Osteoblast (primary cell): ENCODE measurements at places on chromosomes 5 and 9. TPM values are rescaled to one million over a fixed set of nuclear protein-coding genes. Genes with fewer than 3 reads are reported as not detected.
A peak's percentile ranks its signal among the peaks of the same experiment; 100 is the strongest.

Gene GDF9
- 0.29 and 0.36 TPM in 2 replicates for total RNA-seq

Gene FGD3
- under 0.01 TPM in 1 of 2 replicates, not detected in the other for total RNA-seq

DNA sequence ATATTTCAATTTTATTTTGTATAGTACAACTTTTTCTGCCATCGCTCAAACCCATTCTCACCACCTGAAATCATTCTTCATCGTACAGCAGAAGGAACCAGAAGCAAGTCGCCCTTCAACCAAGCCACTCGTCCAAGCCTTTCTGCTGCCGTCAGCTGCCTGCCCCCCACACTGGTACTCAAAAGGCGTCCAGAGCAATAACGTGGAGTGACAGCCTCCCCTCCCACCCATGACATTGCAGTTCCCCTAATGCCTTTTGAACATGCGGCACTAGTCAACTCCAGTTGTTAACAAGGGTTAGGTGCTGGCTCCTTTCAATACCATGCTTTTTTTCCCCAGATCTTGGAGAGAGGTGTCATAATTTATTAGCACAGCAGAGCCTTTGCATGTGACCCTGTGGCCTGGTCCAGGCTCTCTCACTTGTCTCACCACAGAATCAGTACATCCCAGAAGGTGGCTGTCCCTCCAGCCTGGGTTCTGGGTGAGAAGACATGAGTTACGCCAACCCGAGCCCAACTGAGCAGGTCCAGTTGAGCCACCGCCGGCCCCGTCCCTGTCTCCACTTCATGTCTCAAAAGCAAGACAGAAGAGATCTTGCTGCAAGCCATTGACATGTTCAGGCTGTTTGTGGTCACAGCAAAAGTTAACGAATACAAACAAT is 20.4 kb upstream of the MED10 start:
- no peak for DNase-seq
- H3K27me3 ChIP-seq: peaks cover 5% of the 10 kb centered on the region
- H3K27ac ChIP-seq: no peak overlapping the region

Gene RNF20
- total RNA-seq: 26.2 and 29.0 TPM in 2 replicates

GRCh38 chr9:38700695-38701094 is 19.2 kb downstream of the FAM240B start:
- H3K4me3 ChIP-seq: no peak overlapping the region
- H3K27ac ChIP-seq: no peak overlapping the region
- no peak for DNase-seq
- no peaks in the 10 kb centered on the region for H3K27me3 ChIP-seq
- no peaks in the 10 kb centered on the region for H3K36me3 ChIP-seq

Gene SNCAIP
- total RNA-seq: 6.2 and 8.0 TPM in 2 replicates

- DNase-seq: no peak
- H3K4me1 ChIP-seq: peaks cover 3% of the 10 kb centered on the region
- no peaks in the 10 kb centered on the region for H3K27me3 ChIP-seq
- peaks cover 31% of the 10 kb centered on the region for H3K36me3 ChIP-seq
Measured at GRCh38 chr5:180792287-180792964, 10.2 kb downstream of the MGAT1 start.

- DNase-seq: no peak
- no peak overlapping the region for H3K27ac ChIP-seq
- no peak overlapping the region for H3K4me3 ChIP-seq
- no peaks in the 10 kb centered on the region for H3K4me1 ChIP-seq
Measured at GRCh38 chr5:175317872-175318271, 126.1 kb downstream of the DRD1 start.

GRCh38 chr9:21155501-21155900 is 11.0 kb downstream of the IFNA21 start:
- H3K4me1 ChIP-seq: peaks cover 9% of the 10 kb centered on the region
- no peaks in the 10 kb centered on the region for H3K36me3 ChIP-seq
- no peak for DNase-seq
- no peak overlapping the region for H3K4me3 ChIP-seq

DNA sequence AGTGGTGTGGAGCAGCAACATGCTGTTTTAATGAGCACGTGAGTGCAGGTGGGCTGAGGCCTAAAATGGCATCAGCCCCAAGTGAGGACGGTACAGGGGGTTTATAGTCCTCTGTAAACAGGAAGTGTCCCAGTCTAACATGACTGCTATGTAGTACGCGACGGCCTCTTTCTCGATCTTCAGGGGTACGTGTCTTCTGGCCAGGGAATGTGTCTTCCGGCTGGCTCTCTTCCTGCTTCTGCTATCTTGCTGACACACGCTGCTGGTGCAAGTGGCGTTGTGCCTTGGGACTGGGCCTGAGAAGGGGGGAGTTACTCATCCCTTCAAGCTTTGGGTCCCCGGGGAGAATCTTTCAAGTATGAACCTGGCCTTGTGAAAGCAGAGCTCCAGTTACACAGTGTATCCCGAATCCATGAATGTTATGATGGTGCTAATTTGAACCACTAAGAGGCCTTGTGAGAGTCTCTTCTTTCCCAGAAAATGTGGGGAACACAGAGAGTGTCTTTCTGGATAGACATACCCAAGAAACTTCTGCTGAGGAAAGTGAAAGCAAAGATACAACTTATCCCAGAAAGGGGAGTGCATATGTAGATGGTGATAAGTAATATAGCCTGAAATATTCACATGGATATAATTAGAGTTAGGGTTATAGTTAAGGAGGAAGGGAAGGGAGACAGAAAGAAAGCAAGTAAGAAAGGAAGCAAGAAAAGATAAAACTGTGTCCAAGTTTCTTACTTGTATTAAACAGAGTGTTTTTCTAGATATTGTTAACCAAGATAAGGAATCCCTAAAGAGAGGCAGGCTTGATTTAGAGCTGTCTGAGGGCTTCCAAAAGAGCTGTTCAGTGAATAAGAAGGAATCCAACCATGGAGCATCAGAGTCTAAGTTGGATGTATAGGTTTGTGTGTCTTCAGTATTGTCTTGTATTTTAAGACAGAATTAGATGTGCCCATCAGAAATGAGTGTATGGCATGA is 35.5 kb upstream of the ANXA2R start:
- H3K4me1 ChIP-seq: peaks cover 16% of the 10 kb centered on the region
- H3K4me3 ChIP-seq: no peak overlapping the region
- H3K36me3 ChIP-seq: peaks cover 22% of the 10 kb centered on the region
- peak overlapping the region; percentile 17 for H3K27ac ChIP-seq
- no peaks in the 10 kb centered on the region for H3K27me3 ChIP-seq

Gene EQTN
- not detected in 2 replicates for total RNA-seq

Gene SPAAR
- total RNA-seq: 0.29 and 0.72 TPM in 2 replicates

Gene GFI1B
- under 0.01 TPM in 1 of 2 replicates, not detected in the other for total RNA-seq

Gene PCDHGA2
- 2.7 and 2.9 TPM in 2 replicates for total RNA-seq

Gene CLIC3
- 1.5 and 2.5 TPM in 2 replicates for total RNA-seq

DNA sequence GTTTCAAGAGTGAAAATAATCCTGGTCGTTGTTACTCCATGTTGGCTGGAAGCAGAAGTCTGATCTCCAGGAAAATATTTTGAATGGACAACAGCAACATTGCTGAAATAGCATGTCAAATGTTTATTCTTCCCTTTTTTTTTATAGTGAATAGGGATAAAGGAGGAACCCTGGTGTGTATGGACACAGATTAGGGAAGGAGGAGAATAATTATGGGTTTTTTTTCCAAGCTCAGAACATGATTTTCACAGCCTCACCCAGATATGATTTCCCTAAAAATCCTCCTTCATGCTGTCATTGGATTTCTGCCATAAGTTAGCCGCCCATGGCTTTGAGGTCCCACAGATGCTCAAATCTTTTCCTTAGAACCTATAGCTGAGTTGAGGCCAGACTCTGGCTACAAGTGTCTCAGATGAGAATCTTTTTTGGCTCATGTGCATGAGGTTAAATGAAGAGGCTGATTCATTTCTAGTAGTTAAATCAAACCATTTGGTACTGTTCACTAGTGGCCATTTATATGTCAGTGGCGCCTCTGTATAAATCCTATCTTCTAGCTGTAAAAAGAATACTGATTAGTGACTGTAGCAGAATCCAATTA is 65.5 kb upstream of the LIFR start:
- H3K27ac ChIP-seq: no peak overlapping the region

Gene TMC1
- under 0.01 TPM in 1 of 2 replicates, not detected in the other for total RNA-seq

Gene LECT2
- total RNA-seq: not detected in 2 replicates

GRCh38 chr5:89353837-89354551 is 471.0 kb upstream of the MEF2C start:
- H3K4me1 ChIP-seq: peaks cover 8% of the 10 kb centered on the region
- H3K27me3 ChIP-seq: no peaks in the 10 kb centered on the region
- DNase-seq: no peak
- H3K27ac ChIP-seq: no peak overlapping the region

DNA sequence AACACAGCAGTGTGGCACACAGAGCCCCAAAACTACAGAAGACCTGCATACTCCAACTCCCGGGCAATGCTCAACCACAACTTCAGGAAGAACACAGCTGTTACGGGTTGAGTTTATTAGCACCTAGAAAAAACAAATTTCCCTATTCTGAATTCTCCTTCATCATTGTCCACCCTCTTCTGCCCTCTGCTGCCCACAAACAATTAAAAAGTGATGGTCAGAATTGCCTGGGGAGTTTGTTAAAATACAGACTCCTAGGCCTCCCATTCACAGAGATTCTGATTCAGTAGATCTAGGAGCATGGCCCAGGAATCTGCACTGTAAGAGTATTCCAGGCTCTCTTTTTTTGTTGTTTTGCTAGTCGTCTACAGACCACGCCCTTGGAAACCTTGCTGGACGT is 310.6 kb downstream of the NDUFS4 start:
- no peak overlapping the region for H3K27ac ChIP-seq
- H3K36me3 ChIP-seq: no peaks in the 10 kb centered on the region
- no peaks in the 10 kb centered on the region for H3K27me3 ChIP-seq
- H3K4me1 ChIP-seq: peaks cover 8% of the 10 kb centered on the region

DNA sequence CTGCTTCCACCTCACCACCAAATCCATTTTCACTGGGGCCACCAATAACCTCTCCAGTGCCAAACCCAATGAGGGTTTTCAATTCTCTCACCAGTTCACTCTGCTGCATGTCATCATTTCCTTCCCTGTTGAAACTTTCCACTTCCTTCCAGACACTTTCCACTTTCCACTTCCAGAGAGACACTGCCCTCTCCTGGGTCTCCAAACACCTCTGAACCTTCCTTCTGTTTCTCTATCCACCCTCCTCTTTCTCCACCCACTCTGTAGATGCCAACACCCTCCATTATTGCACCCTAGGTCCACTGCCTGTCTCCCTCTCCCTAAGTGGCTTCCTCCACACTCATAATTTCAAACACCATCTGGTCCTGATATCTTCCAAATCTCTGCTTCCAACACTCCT is 39.6 kb downstream of the PDE6A start:
- peaks cover 11% of the 10 kb centered on the region for H3K27me3 ChIP-seq
- no peaks in the 10 kb centered on the region for H3K36me3 ChIP-seq
- DNase-seq: no peak
- H3K4me1 ChIP-seq: no peaks in the 10 kb centered on the region

- peaks cover 5% of the 10 kb centered on the region for H3K4me1 ChIP-seq
- H3K4me3 ChIP-seq: no peak overlapping the region
Measured at GRCh38 chr5:32206509-32207354, 32.6 kb upstream of the GOLPH3 start.

Gene ARSI
- total RNA-seq: 4.7 and 6.5 TPM in 2 replicates

DNA sequence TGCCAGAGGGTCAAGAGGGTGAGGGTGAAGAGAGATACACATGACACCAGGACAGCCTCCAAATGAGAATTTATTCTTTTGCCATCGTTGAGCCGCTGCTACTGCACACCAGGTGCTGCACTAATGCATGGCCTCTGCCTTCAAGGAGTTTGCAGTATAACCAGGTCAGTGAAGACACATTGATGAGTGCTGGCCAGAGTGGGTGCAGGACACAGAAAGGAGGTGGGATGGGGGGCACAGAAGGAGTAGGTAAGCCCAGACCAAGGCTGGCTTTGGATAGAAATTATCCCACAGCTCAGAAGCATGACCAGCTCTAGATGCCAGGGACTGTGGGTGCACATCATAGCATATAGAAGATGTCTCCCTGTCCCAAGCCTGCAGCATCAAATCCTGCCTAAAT is 38.0 kb downstream of the FOXI1 start:
- H3K27ac ChIP-seq: no peak overlapping the region
- no peak for DNase-seq
- H3K27me3 ChIP-seq: peaks cover 3% of the 10 kb centered on the region
- H3K4me3 ChIP-seq: no peak overlapping the region
- H3K4me1 ChIP-seq: no peaks in the 10 kb centered on the region

Gene OTP
- total RNA-seq: under 0.01 TPM in 1 of 2 replicates, not detected in the other

DNA sequence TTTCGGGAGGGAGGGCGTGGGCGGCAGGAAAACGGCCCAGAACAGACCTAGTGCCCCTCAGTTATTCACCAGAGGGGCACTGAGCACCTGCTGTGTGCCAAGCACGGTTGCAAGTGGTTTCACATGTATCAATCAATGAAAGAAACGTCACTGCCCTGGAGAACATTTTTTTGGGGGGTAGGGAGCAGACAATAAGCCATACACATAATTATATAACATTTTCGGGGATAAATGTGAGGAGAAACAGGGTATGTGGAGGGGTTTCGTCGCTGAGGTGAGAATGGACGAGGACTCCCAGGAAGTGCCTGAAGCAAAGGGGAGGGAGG is 444 bp upstream of the ZNF354A start:
- no peaks in the 10 kb centered on the region for H3K27me3 ChIP-seq
- peak overlapping the region; percentile 81 for H3K4me3 ChIP-seq
- no peaks in the 10 kb centered on the region for H3K36me3 ChIP-seq
- no peak overlapping the region for H3K27ac ChIP-seq
- DNase-seq: no peak
- H3K4me1 ChIP-seq: no peaks in the 10 kb centered on the region

DNA sequence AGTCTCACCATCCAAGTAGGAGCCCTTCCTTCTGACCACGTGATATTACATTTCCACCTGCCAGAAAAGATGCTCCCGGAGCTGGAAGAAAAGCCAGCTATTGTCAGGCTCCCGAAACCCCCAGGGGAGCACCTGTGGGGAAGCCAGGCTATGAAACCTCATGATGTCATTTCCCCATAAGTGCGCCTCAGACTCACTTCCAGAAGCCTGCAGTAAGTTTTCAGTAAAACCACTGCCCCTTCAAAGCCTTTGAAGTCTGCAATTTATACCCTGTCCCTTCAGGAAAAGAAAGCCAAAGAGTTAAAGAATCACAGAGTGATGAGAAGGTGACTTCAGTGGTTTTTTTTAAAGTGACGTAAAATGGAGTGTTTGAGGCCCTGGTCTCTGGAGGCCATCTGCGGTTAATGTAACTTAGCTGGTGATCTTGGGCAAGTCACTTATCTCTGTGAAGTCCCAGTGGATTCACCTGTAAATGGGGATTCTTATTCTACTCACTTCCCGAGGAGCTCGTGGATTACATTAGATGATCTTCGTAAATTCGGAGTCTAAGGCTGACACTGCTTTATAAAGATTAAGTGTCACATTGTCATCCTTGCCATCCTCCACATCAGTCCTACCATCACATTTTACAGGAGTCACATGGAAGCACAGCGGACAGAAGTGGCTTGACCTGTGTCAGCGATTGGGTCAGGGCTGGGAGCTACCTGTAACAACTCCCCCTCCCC is 2.6 kb upstream of the SEMA6A start:
- no peaks in the 10 kb centered on the region for H3K36me3 ChIP-seq
- peaks cover 11% of the 10 kb centered on the region for H3K4me1 ChIP-seq
- peaks cover 48% of the 10 kb centered on the region for H3K27me3 ChIP-seq
- no peak overlapping the region for H3K4me3 ChIP-seq
- no peak overlapping the region for H3K27ac ChIP-seq
- peak; percentile 39 for DNase-seq

Gene FST
- 176 and 215 TPM in 2 replicates for total RNA-seq

Gene ACOT12
- 0.29 TPM in 1 of 2 replicates, not detected in the other for total RNA-seq

GRCh38 chr9:99137225-99137624 is 32.3 kb downstream of the TGFBR1 start:
- no peak overlapping the region for H3K4me3 ChIP-seq
- peaks cover 21% of the 10 kb centered on the region for H3K36me3 ChIP-seq
- peaks cover 13% of the 10 kb centered on the region for H3K4me1 ChIP-seq
- no peak for DNase-seq

Gene NUDCD2
- total RNA-seq: 5.9 and 7.2 TPM in 2 replicates
